ENCODE measurements at places on chromosomes 1 and 21.

- DNase-seq: no peak
These were observed 109.6 kb downstream of the SLC45A1 start for GRCh38 chr1:8427493-8427892.

- DNase-seq: no peak
These were observed 144.1 kb upstream of the ADAMTS5 start for GRCh38 chr21:27110956-27111355.

DNA sequence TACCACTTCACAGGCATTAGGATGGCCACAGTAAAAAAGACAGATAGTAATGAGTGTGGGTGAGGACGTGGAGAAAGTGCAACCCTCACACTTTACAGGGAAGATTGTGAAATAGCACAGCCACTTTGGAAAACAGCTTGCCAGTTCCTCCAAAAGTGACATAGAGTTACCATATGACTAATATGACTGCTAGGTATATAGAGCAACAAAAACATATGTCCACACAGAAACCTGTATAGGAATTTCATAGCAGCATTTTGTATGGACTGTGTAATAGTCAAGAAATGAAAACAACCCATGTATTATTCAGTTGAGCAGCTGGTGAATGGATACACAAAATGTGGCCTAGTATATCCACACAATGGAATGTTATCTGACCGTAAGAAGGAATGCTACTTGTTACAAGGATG, 30.4 kb upstream of the LBR start:
- no peak for DNase-seq

DNA sequence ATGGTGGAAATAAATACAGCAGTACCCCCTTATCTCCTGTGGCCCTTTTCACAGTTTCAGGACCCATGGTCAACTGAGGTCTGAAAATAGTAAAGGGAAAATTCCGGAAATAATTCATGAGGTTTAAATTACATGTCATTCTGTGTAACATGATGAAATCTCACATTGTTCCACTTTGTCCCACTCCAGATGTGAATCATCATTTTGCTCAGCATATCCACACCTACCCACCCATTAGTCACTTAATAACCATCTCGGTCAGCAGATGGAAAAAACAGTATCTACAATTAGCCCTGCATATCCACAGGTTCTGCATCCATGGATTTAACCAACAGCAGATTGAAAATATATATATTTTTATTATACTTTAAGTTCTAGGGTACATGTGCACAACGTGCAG, 86.9 kb upstream of the GORAB start:
- no peak for DNase-seq

DNA sequence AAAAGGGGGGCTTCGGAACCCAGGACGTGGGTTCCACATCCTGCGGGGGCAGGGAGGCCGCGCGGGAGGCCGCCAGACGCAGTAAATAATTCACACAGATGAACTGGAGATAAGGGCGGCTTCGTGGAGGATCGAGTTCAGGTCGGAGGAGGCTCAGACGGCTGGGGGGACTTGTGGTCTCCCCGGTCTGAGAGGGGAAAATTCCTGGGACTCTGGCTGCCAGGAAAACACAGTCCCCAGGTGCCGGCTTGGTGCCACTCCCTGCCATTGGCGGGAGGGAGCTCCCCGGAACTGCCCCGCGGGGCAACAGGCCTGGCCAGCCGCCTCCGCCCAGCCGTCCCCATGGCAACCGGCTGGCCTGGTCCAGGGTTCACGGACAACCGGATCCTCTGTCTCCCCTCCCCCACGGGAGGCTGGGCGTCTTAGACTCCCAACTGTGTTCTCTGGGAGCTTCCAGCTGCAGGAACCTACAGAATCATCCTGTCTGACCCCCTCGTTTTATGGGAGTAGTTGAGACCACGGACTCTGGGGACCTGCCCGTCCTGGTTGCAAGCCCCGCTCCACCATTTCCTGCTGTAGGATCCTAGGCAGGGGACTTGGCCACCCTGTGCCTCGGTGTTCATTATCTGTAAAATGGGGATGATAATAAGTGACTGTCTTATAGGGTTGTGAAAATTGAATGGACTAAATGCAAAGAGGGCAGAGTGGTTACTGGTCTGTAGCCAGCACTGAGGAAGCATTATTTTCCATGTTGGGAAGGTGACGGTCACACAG, 9.6 kb downstream of the CAMK2N1 start:
- DNase-seq: peak; percentile 87

DNA sequence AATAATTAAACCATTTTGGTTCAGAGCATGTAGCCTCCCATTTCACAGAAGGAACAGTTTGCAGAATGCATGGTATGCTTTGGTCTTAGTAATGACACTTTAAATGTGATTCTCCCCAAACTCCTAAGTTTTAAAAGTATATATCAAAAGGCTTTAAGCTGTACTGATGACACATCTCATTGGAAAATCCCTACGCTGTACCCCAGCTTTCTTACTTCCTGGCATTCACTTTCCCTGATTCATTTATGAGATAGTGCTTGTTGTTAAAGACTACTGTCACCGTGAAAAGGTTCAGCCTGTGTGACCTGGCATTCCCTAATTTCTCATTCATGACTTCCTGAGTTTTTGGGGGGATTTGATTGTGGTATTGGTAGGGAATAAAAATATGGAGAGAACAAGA, 53.4 kb downstream of the MPZL1 start:
- DNase-seq: no peak

- no peak for DNase-seq
These were observed 3.4 kb downstream of the TNFRSF25 start for GRCh38 chr1:6462412-6463119.

- no peak for DNase-seq
These were observed 91.5 kb upstream of the IPO9 start for GRCh38 chr1:201737352-201738060.

DNA sequence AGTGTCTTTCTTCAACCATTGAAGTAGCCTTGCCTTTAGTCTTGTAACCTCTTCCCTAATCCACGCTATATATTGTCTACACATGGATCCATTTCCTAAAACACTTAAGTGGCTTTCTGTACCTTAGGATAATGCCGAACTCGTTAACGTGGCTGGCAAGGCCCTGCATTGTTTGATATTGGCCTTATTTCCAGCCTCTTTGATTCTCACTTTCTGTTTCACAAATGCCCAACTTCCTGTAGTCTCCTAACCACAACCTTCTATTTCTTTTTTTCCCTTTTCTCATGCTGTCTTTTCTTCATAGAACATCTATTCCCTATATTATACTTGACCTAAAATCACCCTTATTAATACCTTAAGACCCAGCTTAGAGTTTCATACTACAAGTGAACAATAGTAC, 536.0 kb downstream of the LMO4 start:
- no peak for DNase-seq

DNA sequence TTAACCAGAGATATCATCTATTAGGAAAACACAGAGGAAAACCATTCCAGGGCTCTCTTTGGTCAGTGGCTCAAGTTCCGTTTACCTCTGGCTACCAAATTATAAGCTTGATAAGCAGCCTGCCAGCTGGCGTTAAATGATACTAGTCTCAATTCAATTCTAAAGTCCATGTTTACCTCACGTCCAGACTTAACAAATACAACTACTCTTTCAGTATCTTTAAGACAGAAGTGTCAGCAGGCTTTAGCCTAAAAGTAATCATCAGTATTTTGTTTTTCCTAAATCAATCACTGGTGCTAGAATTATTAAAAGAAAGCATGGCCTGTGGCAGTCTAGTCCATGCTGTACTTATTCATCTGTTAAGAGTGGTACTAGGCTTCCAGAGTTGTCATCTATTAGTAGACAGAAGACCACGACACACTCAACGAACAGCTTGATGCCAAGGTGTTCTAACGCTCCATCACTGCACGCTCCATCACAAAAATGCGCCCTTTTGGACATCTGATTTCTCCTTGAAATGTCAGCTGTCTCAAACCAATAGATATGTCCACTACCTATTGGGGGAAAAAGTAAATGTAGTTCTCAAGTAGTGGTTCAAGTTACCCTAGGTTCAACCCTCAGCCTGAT, 1.5 kb downstream of the IVNS1ABP start:
- DNase-seq: no peak

DNA sequence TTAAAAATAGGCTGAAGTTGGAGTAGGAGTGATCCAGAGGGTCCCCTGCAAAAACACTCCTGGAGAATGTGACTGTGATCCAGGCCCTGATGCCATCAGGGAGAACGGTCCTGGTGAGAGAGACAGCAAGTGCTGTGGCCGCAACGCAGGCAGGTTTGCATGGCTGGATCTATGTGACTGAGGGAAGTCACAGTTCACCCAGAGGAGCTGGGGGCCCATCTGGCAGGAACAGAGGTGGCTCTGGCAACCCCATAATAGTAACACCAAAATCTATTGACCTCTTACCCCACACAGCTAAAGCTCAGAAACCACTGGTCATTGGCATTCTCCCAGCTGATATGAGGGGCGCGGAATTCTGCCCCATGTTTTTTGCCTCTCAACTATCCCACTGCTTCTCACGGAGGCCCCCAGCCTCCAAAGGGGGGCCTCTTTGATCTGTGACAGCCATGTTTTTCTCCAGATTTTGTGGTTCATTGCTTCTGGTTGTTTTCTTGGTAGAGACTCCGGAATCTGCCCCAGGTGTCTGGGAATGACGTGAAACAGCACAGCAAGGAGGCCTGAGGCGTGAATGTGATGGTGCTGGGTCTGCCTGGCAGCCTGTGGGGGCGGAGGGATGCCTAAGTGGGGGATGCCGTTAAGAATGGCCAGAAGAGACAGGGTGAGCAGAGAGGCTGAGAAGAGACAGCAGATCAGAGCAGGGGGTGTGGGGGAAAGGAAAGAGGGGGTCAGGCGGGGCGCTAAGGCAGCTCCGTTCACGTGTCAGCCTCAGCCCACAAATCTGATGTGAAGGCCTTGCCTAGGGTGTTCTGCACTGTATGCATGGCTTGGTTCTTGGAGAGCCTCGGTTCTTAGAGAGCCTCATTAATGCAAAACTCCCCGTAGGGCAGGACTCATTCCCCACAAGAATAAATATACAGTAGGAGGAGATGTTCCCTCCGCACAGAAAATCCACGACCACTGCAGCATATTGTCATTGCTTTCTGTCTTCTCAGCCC, 23.5 kb downstream of the CASP9 start:
- no peak for DNase-seq

DNA sequence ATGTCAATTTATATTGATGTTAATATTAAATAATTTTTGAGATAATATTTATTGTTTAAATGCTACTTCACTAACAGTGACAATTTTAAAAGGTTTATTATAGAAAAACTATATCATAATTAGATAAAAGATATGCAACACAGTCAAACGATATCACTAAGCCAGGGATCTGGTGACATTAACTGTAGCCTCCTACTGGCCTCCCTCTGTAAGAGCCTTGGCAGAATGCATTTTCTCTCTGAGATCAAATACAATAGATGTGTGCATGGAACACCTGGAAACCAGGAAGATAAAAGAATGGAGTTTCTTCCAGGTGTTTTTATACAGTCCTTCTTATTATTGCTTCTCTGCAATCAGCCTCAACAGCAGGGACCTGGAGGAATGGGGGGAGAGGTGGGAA, 1762.1 kb downstream of the BRINP3 start:
- DNase-seq: no peak

GRCh38 chr21:35311985-35312384, 262.9 kb upstream of the RUNX1 start:
- DNase-seq: no peak

GRCh38 chr1:115140442-115141144, 51.3 kb upstream of the TSPAN2 start:
- DNase-seq: no peak

GRCh38 chr1:28436211-28436769, 66.8 kb downstream of the PHACTR4 start:
- DNase-seq: no peak

DNA sequence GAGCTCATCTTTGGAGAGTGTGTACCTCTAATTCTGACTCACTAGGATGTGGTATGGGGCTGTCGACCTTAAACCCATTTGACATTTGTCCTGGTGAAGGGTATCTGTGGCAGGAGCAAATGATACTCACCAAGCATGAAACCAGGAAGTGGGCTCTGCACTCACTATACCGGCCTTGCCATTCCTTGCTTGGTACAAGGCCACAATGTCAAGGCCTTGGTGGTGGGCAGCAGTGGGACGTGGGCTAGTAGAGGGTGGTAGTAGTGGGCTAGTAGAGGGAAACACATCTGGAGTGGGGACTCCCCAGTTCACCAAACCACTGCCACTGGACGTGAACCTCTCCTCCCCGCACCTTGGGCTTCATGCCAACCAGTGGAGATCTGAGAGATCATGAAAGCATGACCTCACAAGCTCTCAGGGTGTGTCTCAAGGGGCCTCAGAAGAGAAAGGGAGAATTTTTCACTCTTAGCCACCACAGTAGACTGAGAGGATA, 11.5 kb downstream of the TNFSF4 start:
- no peak for DNase-seq

DNA sequence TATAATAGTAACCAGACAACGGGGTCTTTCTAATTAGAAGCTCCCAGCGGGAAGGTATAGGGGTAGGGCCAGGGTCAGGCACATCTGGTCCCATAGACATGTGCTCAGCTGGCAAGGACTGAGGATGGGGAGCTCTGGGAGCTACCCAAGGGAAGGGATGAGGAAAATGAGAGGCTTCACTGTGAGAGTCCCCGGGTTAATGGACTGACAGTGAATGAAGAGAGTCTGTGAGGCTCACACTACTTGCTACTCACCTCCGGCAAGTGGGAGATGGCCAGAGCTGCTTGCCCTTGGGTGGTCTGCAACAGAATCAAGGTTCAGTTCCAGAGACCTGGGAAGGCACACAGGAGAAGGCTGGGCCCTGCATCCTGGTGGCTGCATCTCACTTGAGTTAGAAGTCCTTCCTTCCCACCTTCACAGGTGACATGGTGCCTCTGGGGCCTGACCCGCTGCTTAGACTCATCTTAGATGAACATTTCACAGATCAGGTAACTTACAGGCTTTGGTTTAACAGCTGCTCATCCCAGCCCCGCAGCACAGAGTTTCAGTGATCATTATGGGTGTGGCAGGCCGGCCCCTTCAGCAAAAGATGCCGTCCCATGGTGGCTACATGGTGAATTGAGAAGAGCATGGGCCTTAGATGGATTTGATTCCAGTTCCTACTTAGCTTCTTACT, 31.7 kb downstream of the EIF2D start:
- no peak for DNase-seq

DNA sequence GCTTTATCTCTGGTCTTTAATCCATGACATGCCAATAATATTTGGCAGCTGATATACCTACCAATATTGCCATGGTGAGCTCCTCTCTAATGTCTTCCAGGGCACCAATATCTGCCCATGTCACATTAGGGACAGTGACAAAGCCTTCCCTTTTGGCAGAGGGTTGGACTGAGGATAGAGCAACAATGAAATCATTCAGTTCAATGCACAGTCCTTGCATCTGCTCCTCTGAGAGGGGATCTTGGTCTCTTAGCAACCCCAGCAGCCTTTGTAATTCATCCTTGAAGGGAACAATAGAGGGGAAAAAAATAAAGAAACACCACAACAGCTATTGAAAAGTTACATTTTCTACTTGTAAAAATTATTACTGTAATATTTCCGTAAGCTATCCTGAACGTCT, 42.3 kb downstream of the NVL start:
- peak; percentile 10 for DNase-seq

DNA sequence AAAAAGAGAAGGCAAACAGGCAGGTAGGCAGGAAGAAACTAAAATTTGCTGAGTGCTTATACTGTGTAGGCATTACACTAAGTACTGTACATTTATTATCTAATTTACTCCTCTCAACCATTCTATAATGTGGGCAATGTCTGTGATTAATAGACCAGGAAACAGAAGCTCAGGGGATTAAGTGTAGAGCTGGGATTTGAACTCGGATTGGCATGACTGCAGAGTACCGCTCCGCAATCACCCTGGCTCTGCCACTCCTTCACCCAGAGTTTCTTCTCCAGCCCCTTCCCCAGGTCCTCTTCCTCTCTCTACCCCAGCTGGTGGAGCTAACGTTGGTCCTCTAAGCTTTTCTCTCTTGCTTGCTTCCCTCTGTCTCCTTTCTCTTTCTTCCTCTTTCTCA, 11.5 kb upstream of the S100A2 start:
- DNase-seq: no peak

GRCh38 chr1:115135681-115136080, 46.4 kb upstream of the TSPAN2 start:
- DNase-seq: no peak
